NCI-H524 (cell line): ENCODE measurements at places on chromosomes 11 and 22.

DNA sequence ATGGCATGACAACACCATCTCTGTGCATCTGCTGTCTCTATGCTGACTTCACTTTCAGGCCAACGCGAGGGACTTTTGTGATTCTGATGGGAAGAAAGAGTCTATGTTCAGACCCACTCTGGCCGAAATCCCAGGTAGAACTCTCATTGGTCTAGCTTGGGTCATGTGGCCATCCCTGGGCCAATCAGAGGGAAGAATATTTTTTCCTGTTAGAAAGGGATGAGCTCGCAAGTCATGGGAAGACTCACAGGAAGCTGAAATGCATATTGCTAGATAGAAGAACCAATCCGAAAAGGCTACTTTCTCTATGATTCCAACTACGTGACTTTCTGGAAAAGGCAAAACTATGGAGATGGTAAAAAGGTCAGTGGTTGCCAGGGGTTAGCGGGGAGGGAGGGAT is 56.0 kb upstream of the LINC01488 start:
- DNase-seq = no peak

DNA sequence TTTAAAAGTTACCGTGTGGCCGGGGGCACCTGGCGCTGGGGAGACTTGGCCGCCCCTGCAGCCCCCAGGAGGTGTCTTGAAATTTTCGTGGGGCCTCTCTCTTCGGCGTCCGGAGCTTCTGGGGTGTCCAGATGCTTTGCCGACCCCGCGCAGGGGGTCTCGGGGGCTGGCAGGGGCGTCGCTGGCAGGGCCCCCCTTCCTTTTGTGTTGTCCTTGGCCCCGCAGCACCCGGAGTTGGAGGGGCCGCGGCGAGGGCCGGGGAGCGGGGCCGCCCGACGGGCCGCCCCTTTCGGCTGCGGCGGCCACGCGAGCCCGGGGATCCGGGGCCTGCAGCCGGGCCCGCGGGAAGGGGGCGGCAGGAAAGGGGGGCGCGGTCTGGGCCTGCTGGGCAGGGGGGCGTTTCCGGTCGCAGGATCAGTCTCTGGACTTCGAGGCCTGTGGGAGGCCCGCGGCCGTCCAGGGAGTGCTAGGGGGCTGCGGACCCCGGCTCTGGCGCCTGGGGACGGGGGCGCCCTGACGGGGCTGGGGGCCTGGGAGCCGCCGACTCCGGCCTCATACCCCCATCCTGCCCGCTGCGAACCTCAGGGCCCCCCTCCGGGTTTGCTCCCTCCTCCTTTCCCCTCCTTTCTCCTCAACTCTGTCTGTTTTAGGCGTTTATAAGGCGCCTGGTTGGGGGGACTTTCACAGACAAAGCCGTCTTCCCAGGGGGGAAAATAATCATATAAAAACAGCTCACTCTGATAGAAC is 869 bp downstream of the ZC3H7B start:
- no peak for DNase-seq

DNA sequence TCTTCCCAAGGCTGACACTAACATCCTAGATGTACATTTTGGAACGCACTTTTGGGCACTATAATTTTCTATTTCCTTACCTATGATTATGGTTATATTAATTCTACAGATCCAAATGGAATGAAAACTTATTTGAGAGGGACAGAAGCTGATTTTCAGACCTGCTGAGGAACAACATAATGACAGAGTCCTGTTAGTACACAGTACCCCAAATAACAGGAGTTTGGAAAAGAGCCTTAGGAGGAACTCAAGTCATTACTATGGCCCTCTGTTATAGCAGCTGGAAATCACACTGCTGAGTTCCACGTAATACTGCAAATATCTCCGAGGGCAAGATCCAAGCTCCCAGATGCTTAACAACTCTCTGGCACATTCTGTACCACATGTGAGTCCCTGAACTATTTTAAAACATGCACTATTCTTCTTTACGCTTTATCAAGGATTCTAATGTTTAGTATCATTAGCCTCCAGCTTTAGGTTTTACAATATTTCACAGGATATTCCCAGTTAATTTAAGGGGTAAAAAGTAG is 1027.7 kb upstream of the CCDC90B start:
- no peak for DNase-seq

GRCh38 chr11:130601141-130601540 is 152.7 kb downstream of the ADAMTS15 start:
- DNase-seq = no peak

GRCh38 chr22:40203572-40203971 is 25.8 kb downstream of the TNRC6B start:
- DNase-seq = no peak

DNA sequence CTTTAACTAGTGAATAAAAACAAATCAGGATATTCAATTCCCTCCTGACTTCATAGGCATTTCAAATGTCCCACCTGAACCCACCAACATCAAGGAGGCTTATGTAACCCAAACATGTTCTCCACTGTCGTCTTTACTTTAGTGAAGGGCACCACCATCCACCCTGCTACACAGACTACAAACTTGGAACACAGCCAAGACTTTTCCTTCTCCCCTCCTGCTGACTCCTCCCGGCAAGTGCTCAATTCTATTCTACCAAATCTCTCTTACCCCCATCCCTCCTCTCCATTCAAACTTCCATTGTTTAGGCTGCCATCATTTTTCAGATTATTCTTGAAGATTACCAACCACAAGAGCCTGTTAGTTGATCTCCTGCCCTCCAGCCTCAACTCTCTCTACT is 24.3 kb downstream of the SAAL1 start:
- no peak for DNase-seq

DNA sequence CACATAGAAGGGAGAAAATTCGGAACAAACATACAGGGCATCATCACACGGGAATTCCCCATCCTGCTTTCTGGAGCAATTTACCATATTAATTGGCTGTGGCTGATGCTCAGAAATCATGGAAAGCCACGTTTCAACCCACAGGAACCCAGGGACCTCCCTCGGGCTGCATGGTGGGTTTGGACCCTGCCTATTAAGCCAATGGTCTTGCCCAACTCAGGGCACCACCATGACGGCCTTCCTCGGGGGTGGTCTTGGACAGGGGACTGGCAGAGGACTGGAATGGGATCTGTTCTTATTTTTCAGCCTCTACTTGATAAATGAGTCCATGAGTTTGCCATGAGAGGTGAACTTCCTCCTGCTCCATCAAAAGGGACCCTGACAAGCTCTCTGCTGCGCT is 374.0 kb downstream of the SHANK2 start:
- no peak for DNase-seq

DNA sequence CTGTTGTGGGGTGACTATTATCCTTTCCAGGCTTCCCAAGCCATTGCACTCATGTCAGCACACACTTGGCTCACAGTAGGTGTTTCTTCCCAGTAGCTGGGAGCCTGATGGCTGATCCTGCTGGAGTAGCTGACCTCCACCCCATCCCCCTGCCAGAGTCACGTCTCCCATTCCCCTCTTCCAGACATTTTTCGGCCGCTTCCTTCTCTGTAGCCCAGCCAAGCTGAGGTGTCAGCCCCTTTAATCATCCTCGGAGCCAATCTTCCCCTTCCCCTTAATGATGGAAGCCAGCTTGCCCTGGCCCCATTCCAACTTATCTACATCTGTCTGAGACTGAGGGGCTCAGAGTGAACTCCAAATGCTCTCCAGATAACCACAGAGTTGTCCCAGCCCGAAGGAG is 550.7 kb downstream of the MN1 start:
- no peak for DNase-seq

DNA sequence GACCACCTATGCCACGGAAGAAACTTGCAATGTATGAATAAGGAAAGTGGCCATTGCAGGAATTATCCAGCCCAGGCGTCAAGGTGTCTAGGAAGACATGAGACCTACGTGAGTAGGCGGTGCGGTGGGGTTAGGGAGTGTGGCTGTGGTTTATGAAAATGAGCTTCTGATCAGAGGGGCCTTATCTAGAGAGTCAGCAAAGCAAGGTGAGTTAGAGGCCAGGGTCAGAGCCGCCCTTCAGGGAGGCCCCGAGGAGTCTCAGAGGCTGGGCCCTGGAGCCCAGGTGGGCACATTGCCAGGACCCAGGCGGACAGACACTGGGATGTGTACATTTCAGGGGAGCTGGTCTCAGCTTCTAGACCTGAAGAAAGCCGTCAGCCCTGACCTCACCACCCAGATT is 13.8 kb upstream of the LINC01488 start:
- no peak for DNase-seq

DNA sequence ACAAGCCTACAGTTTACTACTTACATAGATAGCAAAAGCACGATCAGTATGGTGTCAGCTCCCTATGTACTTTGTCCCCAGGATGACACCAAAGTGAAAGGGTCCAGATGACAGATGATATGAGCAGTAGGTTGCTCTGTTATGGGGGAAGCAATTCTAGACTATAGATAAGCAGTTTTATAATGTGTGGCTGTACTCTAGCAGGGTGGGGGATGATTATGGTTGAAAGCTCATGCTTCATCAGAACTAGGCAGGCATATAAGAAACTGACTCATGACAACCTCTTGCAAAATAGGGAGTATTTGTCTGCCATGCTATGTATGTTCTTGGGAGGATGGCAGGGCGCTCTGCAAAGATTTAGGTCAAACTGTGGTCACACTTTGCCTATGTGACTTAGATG is 158.2 kb upstream of the ZBED5 start:
- DNase-seq = no peak

DNA sequence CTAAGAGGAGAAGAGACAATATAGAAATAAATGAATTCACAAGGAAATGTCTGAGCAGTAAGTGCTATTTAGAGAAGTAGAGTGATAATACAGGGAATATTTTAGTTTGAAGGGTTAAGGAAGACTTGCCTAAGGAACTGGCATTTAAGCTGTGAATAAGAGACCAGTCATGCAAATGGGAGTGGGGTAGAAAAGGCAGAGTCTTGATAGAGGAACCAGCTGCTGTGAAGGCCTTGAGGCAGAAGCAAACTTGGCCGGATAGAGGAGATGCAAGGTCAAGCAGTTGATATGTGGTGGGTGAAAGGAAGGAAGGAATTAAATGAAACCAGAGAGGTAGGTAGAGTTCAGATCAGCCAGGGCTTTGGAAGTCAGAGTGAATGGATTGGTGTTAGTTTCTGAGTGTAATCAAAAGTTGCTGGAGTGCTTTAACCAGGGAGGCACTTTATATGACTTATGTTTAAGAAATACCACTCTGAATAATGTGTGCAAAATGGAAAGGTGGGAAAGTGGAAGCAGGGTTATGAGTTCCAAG is 198.4 kb upstream of the SESN3 start:
- no peak for DNase-seq

DNA sequence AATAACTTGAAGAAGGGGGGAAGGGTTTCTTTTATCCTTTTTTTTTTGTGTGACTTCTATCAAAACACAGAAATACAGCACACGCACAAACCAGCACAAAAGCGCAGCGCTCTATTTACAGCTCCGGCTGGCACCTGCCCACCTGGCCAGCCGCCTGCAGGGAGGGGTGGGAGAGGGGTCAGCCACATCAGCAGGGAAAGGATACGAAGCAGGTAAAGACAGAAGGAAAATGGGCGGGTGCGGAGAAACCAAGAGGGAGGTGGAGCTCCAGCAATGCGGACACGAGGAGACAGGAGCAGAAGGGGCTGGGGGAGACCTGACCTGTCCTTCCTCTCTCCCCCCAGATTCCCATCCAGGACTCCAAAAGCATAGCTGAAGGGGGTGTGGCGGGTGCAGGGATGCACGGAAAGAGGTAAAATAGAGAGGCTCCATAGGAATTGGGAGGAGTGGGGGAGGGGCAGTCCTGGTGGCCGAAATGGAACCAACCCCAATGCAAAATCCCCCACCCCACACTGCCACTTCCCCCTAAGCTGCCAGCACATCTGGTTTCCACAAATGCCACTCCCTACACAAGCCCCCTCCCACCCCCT is 14.1 kb downstream of the CXCR5 start:
- no peak for DNase-seq

DNA sequence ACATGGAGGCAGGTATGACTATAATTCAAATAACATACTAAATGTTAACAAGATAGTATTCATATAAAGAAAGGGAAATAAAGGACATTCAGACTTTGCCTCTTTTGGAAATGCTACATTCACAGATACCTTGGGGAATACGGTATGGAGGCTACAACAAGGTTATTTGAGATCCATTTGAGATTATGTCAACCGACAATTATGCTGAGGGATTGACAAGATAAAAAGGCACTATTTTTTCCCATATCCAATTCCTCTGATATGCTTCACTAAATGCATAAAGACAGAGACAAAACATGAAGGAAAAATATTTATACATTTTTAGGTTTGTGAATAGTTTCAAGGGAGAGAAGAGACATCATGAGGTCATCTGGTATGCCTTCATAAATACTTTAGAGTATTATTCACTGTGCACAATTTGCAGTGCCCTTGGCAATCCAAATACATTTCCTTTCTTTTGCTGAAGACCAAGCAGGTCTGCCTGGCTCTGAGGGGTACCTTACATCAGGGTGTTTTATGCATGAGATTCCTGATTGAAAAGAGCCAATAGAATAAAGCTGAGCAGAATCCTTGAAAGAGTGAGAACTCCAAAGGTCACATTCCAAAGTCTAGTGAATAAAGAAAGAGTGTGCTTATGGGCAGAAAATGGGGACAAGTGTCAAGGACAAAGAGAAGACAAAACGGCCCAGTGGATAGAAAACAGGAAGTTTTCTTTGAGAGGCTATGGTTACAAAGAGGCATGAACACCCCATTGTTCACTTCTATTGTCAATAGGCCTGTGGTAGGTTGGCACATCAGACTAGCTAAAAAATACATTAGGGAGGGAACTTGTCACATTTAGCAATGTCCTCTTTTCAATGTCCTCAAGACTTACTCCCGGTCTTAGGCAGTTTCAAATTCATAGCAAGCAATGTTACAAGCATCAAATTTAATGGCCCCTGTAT is 455.8 kb downstream of the LRRC4C start:
- DNase-seq = no peak

DNA sequence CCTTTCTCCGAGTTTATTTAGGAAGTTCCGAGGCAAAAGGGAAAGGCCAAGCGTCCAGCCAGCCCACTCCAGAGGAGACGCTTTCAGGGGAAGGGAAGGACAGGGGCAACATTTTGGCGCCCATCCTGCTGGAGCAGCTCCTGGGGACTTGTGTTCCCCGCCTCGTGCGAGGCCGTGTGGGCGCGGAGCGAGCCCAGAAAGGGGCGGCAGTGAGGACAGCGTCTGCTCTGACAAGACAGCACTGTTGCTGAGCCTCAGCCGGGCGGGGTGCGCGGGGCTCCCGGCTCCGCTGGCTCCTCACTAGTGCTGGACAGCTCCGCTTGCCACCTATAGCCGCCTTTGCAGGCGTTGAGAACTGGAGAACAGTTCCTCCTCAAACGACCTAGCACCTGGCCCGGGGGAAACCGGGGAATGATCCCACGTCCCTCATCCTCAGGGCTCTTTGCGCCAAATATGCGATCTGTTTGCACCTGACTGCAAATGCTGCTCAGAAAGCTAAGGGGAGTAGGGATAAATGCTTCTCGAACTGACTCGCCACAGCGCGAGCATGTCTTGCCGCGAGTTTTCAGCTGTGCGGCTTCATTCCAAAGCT is 722 bp upstream of the GUCY1A2 start:
- peak; percentile 70 for DNase-seq

DNA sequence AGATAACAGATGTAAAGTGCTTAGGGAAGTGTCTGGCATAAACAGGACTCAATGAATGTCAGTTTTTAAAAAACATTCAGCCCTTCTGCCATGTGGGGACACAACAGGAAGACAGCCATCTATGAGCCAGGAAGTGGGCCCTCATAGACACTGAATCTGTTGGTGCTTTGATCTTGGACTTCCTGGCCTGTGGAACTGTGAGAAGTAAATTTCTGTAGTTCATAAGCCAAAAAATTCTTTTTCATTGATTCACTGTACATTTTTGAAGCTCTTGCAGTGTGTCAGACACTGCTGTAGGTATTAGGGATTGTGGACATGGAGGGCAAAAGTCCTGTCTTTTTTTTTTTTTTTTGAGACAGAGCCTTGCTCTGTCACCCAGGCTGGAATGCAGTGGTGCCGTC is 188.6 kb downstream of the HIPK3 start:
- DNase-seq = no peak

GRCh38 chr11:118194835-118195627 is 18.6 kb upstream of the SCN2B start:
- no peak for DNase-seq
